ENCODE measurements at places on chromosomes 12 and 14. TPM values are rescaled to one million over a fixed set of nuclear protein-coding genes. Genes with fewer than 3 reads are reported as not detected.

The ARF3 gene
- polyA plus RNA-seq, result 24.5 TPM

DNA sequence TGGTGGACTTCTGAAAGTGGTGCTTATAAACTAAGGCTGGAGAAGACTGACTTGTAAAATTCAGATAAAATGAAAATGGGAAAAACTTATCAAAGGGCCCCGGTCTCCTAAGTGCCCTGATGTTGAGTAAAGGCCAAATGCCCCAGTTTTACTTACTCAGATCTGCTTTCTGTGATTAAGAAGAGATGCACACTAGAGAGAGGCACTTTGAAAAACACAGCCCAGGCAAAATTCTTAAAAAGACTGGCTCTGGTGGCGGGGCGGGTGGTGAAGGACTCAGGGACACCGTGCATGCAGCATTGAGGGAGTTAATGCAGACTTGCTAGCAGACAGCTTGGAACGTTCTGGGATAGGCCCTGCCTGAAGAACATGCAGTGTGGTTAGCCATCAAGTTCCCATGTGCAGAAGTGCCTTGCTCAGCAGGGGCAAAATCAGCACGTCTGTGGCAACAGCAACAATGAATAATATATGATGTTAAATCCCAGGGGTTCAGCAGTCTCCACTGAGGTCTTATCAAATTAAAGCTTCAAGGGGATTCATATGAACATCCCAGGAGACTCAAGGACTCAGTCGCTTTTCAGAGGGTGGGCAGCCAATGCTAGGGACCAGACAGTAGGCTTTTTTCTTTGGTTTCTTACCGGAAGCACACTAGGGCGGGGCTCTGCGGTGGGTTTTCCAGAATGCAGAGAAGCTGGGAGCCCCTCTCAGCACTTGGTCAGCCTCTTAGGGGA, 105.0 kb downstream of the DAD1 start:
- DNase-seq, result no peak

DNA sequence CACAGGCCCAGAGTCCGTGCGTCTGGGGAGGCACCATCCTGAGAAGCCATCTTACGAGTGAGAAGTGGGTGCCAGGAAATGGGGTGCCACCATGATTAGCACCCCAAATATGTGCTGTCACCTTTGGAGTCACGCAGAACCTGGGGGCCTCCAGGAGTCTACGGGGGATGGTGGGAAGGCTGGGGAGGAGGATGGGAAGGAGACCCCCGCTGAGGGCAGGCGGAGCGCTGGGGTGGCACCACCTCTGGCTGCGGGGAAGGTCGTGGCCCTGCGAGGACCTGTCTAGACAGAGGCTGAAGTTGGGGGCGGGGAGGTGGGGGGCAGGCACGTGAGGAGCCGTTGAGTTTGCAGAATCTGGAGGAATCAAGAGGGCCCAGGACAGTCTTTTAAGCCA, 42.6 kb upstream of the FBRSL1 start:
- DNase-seq, result no peak

The HELB gene
- 29.4 TPM for polyA plus RNA-seq

The ORAI1 gene
- 237 TPM for polyA plus RNA-seq

GRCh38 chr12:109864916-109865315, 15.4 kb downstream of the GLTP start:
- no peak for DNase-seq

GRCh38 chr12:9687228-9687627, 17.7 kb downstream of the CLEC2D start:
- DNase-seq, result no peak

DNA sequence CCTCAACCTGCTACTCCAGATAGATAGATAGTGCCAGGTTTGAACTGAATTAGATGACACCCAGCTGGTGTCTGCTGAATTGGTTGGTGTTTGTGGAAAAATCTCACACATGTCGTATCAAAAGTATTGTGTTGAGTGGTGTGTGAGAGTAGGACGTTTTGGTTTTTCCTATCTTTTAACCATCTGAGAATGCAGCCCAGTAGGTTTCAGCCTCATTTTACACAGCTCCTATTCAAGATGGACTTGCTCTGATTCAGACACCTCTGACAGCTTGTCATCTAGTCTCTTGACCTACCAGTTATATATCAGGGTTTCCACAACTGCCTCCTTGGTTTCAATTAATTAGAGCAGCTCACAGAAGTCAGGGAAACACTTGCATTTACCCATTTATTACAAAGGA, 254.4 kb downstream of the KTN1 start:
- DNase-seq, result no peak

GRCh38 chr12:31288381-31288780, 37.6 kb downstream of the SINHCAF start:
- DNase-seq, result no peak

- DNase-seq, result no peak
These were observed 5.5 kb downstream of the LRCOL1 start for GRCh38 chr12:132604668-132605441.

- no peak for DNase-seq
These were observed 51.3 kb downstream of the WBP11 start for GRCh38 chr12:14751986-14752385.

DNA sequence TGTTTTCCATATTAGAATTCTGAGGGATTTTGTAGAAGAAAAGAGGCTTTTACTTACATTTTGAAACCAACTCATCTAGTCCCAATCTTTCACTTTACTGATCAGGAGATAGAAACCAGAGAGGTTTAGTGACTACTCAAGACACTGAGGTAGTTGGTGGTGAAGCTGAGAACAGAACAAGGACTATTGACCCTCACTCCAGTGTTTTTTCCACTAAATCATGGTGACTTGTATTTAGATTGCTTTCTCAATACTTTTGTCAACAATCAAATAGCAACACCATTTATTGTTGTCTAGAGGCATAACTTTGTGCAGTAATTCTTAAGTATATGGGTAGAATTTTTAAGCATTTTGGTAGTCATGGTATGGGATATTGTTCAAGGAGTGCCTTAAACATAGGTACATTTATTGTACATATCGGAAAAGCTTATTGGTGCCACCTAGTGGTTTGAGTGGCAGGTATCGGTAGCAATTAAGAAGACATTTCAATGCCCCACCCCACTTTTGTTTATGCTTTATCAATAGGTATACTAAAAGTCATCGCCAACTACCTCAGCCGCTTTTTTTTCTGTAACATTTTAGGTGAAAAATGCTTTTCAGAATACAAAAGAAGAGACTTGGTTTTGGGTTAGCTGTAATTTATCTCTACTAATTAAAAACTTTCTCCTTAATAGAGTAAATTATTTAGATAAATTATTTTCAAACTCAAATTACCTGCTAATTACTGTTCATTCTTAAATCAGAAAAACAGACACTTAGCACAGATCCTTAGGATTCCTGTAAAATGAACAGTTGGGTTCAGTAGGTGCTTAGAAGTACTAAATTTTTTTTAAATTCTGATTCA, 47.3 kb upstream of the PAWR start:
- peak; percentile 7 for DNase-seq

DNA sequence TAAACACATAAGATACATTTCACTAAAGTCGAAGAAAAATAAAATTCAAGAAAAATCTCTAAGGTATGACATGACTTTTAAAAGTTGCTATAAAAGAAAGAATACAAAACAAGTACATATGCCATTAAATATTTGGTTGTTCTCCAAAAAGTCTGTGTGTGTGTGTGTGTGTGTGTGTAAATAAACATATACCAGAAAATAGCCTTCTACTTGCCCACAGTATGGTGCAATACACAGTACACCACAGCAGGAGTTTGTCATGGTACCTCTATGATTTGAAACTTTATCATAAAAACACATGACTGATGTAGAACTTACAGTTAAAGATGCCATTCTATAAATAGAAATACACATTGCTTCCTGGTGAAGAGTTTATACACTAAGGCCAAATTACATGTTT, 692.7 kb upstream of the MGAT4C start:
- no peak for DNase-seq

DNA sequence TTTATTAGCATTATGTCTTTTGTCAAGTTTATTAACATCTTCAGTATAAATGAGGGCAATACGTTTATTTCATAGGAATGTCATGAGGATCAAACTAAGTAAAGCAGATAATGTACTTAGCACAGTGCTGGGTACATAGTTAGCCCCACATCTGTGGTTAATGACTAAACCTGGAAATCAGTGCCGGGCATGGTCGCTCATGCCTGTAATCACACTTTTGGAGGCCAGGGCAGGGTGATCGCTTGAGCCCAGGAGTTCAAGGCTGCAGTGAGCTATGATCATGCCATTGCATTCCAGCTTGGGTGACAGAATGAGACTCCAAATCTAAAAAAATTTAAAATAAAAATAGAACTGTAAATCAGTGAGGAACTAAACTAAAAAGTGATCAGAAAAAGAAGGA, 44.8 kb upstream of the GUCY2C start:
- DNase-seq, result no peak

The FAM90A1 gene
- 0.12 TPM for polyA plus RNA-seq

DNA sequence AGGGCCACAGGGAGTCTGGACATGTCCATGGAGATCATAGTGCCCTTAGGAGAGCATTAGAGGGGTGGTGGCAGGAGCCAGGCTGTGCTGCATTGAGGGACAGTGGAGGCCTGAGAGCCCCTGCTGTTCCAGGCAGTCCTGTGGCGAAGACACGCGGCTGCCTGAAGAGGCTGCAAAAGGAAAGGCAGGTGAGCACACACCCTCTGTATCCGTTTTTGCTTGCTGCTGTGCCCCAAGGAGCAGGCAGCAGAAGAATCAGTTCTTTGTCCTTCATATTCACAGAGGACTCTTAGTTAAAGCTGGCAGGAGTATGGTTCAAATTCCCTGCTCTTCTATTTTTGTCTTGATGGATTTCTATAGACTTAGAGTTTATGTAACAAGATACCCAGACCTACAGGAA, 4.5 kb downstream of the SLC35E3 start:
- DNase-seq, result no peak

GRCh38 chr14:32984241-32984930, 45.7 kb downstream of the NPAS3 start:
- no peak for DNase-seq

The TAMALIN gene
- polyA plus RNA-seq, result 1.4 TPM

The RNASE11 gene
- not detected for polyA plus RNA-seq

DNA sequence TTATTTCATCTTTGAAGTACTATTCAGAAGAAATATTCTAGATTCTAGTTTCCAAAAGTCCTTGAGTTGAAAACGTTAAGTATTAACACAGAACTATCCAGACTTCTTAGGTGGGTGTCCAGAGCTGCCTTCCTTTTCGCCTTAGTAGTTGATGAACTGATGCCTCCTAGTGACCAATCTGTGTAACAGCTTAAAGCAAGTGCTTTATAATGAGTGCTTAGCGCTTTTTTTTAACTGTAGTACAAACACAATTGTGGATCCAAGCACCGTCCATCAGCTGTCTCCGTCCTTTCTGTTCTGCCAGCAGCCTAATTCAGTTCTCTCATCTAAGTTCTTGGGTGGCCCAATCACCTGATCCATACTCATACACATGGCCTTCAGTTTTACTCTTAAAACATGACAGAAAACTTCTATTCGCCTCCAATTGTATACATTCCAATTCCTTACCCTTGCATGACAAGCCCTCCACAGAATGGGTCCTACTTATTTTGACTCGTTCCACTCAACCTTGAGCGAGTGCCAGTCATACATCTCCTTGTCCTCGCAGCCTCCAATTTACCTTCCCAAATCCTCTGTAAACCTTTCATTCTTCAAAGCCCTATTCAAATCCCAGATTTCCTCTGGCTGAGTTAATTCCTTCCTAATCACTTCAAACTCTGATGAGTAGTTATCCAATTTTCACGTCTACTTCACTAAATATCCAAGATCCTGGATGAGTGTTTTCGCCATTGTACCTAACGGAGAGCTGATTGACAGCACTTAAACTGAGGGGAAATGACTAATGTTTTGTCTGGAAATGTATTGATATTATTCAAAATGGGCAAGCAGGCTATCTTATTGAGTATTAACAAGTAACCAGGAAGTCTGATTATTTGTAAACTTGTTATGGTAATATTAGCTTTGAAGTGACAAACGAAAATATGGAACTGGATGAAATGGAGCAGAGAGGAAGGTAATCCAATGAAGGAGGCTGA, 5.8 kb upstream of the PHLDA1 start:
- no peak for DNase-seq

The SYCP3 gene
- 0.14 TPM for polyA plus RNA-seq

The NYNRIN gene
- polyA plus RNA-seq, result not detected

GRCh38 chr14:75711796-75712211, 50.8 kb downstream of the TTLL5 start:
- no peak for DNase-seq

DNA sequence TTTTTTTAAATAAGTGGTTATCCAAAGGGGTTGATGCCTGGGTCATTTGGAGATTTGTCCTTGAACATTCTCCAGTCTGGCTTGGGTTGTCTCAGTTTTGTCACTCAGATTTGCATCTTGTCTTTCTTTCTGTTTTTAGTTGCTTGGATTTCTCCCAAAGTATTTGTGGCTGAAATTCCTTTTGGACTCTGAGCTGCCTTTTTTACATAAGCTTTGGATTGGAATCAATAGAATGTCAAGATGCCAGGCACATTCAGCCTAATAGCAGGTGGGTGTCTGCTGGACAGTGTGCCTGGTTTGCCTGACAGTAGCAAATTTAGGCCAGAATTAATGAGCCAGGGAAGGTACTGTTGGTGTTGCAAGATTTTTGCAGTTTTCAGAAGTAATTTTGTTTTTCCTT, 50.0 kb downstream of the FLRT2 start:
- DNase-seq, result no peak

DNA sequence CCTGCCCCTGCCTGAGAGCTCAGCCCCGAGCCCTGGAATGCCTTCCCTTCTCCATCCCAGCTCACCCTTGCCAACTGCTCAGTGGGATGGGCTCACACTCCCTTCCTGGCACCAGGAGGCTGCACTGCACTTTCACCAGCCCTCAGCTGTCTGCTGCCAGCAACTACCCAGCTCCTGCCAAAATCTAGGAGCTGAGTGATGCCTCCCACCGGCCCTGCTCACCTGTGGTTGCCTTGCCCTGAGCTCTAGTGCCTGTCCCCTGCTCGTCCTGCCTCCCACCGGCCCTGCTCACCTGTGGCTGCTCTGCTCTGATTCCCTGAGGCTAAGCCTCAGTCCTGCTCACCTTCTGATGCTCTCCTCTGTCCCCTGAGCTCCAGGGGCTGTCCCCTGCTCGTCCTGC, 119.8 kb downstream of the TMEM121 start:
- no peak for DNase-seq

GRCh38 chr14:74495356-74495755, 1.8 kb downstream of the ISCA2 start:
- no peak for DNase-seq

- DNase-seq, result no peak
These were observed 59.1 kb downstream of the UBR7 start for GRCh38 chr14:93266127-93266526.

DNA sequence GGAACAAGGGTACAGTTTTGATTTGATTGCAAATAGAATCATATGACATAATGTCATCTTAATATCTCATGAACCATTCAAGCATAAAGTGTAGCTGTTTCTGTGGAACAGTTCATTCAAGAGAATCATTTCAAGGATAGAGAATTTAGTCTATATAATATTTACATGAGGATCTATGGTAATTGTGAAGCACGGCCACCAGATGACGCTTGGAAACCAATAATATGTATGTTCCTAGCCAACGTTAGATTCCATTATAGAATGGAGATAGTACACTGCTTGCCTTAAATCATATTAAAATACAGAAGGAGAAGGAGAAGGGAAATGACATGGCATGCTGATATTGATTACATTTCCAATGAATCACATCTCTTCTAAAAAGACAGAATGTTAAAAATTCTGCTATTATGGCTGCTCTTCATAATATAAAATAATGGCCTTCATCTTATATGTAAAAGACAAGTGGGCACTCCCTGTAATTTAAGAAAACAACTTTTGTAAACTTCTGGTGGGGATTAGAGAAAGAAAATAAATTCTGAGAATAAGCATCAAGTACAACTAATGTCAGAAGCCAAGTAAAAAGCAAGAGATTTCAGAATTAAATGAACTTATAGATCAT, 351.0 kb downstream of the NAV3 start:
- DNase-seq, result no peak
